Activated naive CD4-positive, alpha-beta T cell treated with anti-CD3 and anti-CD28 coated beads for 36 hours (primary cell): ENCODE measurements at places on chromosomes 7 and 10.

GRCh38 chr7:157907091-157907490 is 570.3 kb downstream of the DNAJB6 start:
- H3K4me1 ChIP-seq = peaks cover 4% of the 10 kb centered on the region
- H3K27ac ChIP-seq = no peak overlapping the region
- no peaks in the 10 kb centered on the region for H3K36me3 ChIP-seq
- no peak for DNase-seq
- H3K27me3 ChIP-seq = no peaks in the 10 kb centered on the region

- no peak for DNase-seq
- no peak overlapping the region for H3K27ac ChIP-seq
- H3K27me3 ChIP-seq = peaks cover 3% of the 10 kb centered on the region
Observed at GRCh38 chr10:16381083-16381482, 55.7 kb upstream of the PTER start.

DNA sequence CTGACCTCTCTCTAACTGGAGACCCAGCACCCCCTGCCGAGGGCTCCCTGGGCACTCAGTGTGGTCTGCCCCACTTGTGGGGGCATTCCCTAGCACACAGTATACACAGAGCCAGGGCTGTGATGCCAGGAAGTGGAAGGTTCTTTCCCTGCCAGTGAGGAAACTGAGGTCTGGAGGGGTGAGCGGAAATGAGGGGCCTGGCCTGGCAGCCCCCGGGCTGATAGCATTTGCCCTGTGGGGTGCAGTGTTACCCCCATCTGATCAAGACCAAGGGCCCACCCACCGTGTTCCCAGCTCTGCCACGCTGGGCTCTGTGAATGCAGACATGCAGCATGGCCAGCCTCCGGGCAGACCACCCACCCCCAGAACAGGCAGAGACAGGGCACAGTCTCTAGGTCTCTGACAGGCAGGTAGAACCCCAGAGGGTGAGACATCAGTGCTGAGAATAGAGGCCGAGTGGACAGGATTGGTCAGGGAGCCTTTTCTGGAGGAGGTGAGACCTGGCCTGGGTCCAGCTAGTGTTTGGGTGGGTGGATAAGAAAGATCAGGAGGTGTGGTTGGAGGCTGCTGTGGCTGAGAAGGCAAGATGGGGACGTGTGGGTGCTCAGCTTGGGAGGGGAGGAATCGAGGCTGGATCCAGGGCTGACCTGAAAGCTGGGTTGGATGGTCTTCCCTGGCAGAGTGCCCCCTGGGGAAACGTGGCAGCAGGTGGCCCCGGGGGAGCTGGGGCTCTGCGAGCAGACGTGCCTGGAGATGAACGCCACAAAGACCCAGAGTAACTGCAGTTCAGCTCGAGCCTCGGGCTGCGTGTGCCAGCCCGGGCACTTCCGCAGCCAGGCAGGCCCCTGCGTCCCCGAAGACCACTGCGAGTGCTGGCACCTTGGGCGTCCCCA is 10.8 kb upstream of the ZNF862 start:
- no peaks in the 10 kb centered on the region for H3K36me3 ChIP-seq
- no peak for DNase-seq
- H3K27ac ChIP-seq = no peak overlapping the region
- no peak overlapping the region for H3K4me3 ChIP-seq
- H3K4me1 ChIP-seq = no peaks in the 10 kb centered on the region

GRCh38 chr10:109701633-109702215 is 221.6 kb downstream of the XPNPEP1 start:
- no peak overlapping the region for H3K4me3 ChIP-seq
- H3K36me3 ChIP-seq = no peaks in the 10 kb centered on the region
- DNase-seq = no peak
- no peaks in the 10 kb centered on the region for H3K27me3 ChIP-seq
- H3K27ac ChIP-seq = no peak overlapping the region

- no peak for DNase-seq
- H3K4me1 ChIP-seq = peaks cover 12% of the 10 kb centered on the region
- H3K4me3 ChIP-seq = no peak overlapping the region
- H3K27me3 ChIP-seq = no peaks in the 10 kb centered on the region
- H3K27ac ChIP-seq = no peak overlapping the region
Observed at GRCh38 chr7:107527196-107527595, 36.5 kb downstream of the COG5 start.

- no peak for DNase-seq
- H3K36me3 ChIP-seq = no peaks in the 10 kb centered on the region
- no peak overlapping the region for H3K4me3 ChIP-seq
- H3K27ac ChIP-seq = no peak overlapping the region
Observed at GRCh38 chr10:48681740-48682139, 2.9 kb upstream of the WDFY4 start.

GRCh38 chr7:155191901-155192478 is 105.7 kb upstream of the INSIG1 start:
- peaks cover 14% of the 10 kb centered on the region for H3K27me3 ChIP-seq
- no peak overlapping the region for H3K4me3 ChIP-seq
- H3K4me1 ChIP-seq = peaks cover 11% of the 10 kb centered on the region
- peaks cover 5% of the 10 kb centered on the region for H3K36me3 ChIP-seq
- no peak for DNase-seq

- H3K27ac ChIP-seq = no peak overlapping the region
- H3K36me3 ChIP-seq = peaks cover 3% of the 10 kb centered on the region
- H3K27me3 ChIP-seq = no peaks in the 10 kb centered on the region
Observed at GRCh38 chr10:3364768-3365480, 192.3 kb upstream of the PITRM1 start.

- DNase-seq = no peak
- H3K27me3 ChIP-seq = peaks cover 2% of the 10 kb centered on the region
- peaks cover 3% of the 10 kb centered on the region for H3K4me1 ChIP-seq
Observed at GRCh38 chr7:94160719-94161435, 156.7 kb upstream of the BET1 start.

DNA sequence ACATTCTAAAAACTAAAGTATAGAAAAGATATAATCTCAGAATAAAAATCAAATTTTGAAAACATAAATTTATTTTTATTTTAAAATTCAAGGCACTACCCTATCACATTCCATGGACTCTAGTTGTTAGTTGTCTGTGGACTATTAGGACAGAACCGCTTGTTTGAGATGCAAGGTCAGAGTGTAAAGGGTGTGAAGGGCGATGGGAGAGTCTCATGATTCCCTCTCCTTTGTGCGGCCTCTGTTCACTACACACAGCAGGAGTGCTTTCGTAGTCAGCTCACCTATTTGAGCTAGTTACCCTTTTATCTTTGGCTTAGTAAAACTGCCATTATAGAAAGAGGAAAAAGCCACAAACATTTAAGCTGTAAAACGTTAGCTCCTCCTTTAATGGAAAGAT is 189.8 kb upstream of the TEX47 start:
- no peak overlapping the region for H3K27ac ChIP-seq
- H3K4me1 ChIP-seq = no peaks in the 10 kb centered on the region
- no peak overlapping the region for H3K4me3 ChIP-seq
- H3K27me3 ChIP-seq = peaks cover 4% of the 10 kb centered on the region

DNA sequence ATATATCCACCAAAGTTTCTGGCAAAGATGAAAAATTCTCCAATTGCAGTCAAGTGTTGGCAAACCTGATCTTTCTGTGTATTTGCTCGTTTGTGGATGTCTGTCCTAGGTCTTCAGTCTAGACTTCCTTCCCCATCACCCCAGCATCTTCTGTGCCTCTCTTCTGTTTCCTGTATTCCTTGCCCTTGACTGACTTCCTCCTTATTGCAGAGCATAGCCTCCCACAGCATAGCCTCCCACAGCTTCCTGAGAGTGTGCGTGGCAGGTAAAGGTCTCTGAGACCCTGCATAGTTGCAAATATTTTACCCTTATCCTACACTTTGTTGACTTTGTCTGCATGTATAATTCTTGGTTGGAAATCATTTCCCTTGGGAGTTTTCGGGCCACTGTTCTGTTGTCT is 18.4 kb downstream of the SLC18A2 start:
- no peak overlapping the region for H3K27ac ChIP-seq
- peaks cover 3% of the 10 kb centered on the region for H3K4me1 ChIP-seq
- H3K4me3 ChIP-seq = no peak overlapping the region
- H3K36me3 ChIP-seq = no peaks in the 10 kb centered on the region

GRCh38 chr10:120011359-120012130 is 119.0 kb downstream of the SEC23IP start:
- H3K36me3 ChIP-seq = no peaks in the 10 kb centered on the region
- no peak overlapping the region for H3K27ac ChIP-seq
- DNase-seq = no peak
- peaks cover 32% of the 10 kb centered on the region for H3K27me3 ChIP-seq

- DNase-seq = peak; percentile 60
- H3K36me3 ChIP-seq = no peaks in the 10 kb centered on the region
- peaks cover 10% of the 10 kb centered on the region for H3K4me1 ChIP-seq
Observed at GRCh38 chr7:151925446-151926335, 30.6 kb upstream of the GALNTL5 start.

DNA sequence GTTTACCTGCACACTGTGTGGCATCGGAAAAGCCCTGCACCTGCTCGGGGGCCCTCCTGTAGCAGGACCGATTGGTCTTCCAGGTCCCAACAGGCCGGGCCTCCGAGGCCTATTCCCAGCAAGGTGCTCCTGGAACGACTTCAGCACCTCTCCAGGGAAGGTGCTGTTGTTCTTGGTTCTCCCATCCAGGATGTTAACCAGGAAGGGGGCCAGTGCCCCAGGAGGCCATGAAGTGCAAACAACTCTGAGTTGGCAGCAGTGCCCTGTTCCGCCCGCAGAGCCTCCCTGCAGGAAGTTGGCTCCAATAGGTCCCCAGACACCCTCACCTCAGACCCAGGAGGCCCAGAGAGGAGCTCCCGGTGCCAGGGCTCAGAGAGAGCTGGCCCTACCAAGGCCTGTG is 64.0 kb upstream of the DUSP5 start:
- H3K27ac ChIP-seq = no peak overlapping the region
- H3K4me3 ChIP-seq = no peak overlapping the region
- peaks cover 9% of the 10 kb centered on the region for H3K4me1 ChIP-seq
- DNase-seq = peak; percentile 1

DNA sequence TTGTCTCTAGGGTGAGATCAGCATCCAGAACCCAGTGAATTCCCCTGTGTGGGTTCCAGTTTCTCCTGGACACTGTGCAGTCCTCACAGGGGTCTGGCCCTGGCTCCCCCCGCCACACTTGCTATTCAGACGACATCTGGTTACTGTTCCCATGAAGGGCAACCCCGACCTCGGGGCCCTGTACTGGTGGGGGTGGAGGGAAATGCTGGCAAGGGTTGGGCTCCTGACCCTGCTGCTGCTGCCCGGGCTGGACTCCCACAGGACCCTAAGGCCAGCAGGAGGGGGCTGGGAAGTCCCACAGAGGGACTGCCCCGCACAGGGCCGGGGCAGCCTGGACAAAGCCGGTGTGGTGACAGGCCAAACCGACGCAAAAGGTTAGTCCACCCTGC is 768 bp upstream of the CPA1 start:
- peaks cover 2% of the 10 kb centered on the region for H3K36me3 ChIP-seq
- no peaks in the 10 kb centered on the region for H3K27me3 ChIP-seq
- DNase-seq = no peak
- H3K4me3 ChIP-seq = no peak overlapping the region

GRCh38 chr10:20485554-20485953 is 411.6 kb downstream of the NEBL start:
- DNase-seq = no peak
- no peak overlapping the region for H3K4me3 ChIP-seq
- H3K36me3 ChIP-seq = no peaks in the 10 kb centered on the region
- H3K4me1 ChIP-seq = no peaks in the 10 kb centered on the region
- H3K27ac ChIP-seq = no peak overlapping the region
- no peaks in the 10 kb centered on the region for H3K27me3 ChIP-seq

- H3K4me3 ChIP-seq = no peak overlapping the region
- DNase-seq = no peak
- no peak overlapping the region for H3K27ac ChIP-seq
- no peaks in the 10 kb centered on the region for H3K4me1 ChIP-seq
- H3K27me3 ChIP-seq = peaks cover 7% of the 10 kb centered on the region
Observed at GRCh38 chr7:95427914-95428516, 6.8 kb downstream of the PON2 start.

DNA sequence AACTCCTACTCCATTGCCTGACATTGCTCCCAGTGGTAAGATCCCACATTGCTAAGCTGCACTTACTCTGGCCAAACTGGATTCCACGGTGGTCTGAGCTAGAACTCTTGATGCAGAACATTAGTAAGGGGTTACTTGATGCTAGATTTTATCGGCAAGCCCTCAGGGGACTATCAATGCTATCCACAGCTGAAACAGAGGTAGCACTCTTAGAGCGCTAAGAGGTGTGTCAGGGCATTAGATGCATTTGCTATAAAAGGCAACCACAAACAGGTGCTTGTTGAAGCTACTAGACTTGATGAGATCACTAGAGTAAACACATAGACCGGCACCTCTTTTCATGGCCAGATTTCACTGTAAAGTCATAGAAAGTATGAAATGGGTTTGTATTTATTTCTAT is 116.3 kb downstream of the MDFIC start:
- no peaks in the 10 kb centered on the region for H3K27me3 ChIP-seq
- no peak overlapping the region for H3K4me3 ChIP-seq
- peaks cover 7% of the 10 kb centered on the region for H3K4me1 ChIP-seq
- no peak overlapping the region for H3K27ac ChIP-seq
- H3K36me3 ChIP-seq = no peaks in the 10 kb centered on the region
- DNase-seq = no peak

- no peak for DNase-seq
- H3K27ac ChIP-seq = no peak overlapping the region
- H3K4me3 ChIP-seq = no peak overlapping the region
- H3K27me3 ChIP-seq = peaks cover 6% of the 10 kb centered on the region
Observed at GRCh38 chr10:666237-667012, 23.0 kb downstream of the DIP2C start.

- peaks cover 28% of the 10 kb centered on the region for H3K36me3 ChIP-seq
- H3K27ac ChIP-seq = no peak overlapping the region
- DNase-seq = no peak
Observed at GRCh38 chr7:139627831-139628230, 104.3 kb downstream of the CLEC2L start.

DNA sequence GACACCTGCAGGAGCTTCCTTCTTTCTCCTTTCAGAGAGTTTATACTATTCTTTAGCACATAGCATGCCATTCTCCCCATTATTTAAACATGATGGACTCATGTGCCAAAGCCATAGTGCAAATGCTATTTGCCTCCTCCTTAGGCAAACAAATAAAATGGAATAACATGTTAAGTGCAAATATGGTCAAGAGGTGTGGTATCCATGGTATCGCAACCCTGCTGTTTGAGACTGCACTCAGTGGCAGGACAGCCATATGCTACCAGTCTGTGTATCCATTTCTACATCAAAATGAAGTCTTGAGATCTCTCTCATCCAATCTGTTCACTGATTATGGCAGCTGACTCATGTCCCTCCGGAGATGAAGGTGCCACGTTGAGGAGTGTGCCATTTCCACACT is 22.8 kb downstream of the HEPACAM2 start:
- no peak overlapping the region for H3K4me3 ChIP-seq
- H3K27ac ChIP-seq = no peak overlapping the region
- H3K27me3 ChIP-seq = no peaks in the 10 kb centered on the region
- no peaks in the 10 kb centered on the region for H3K4me1 ChIP-seq
- no peak for DNase-seq

- H3K4me1 ChIP-seq = no peaks in the 10 kb centered on the region
- no peak overlapping the region for H3K27ac ChIP-seq
- DNase-seq = no peak
- H3K27me3 ChIP-seq = peaks cover 2% of the 10 kb centered on the region
- no peak overlapping the region for H3K4me3 ChIP-seq
Observed at GRCh38 chr10:90344226-90344625, 513.6 kb downstream of the HTR7 start.

GRCh38 chr10:88004451-88004850 is 141.0 kb downstream of the PTEN start:
- H3K36me3 ChIP-seq = no peaks in the 10 kb centered on the region
- H3K27ac ChIP-seq = no peak overlapping the region
- no peaks in the 10 kb centered on the region for H3K27me3 ChIP-seq
- DNase-seq = no peak
- H3K4me1 ChIP-seq = no peaks in the 10 kb centered on the region
- H3K4me3 ChIP-seq = no peak overlapping the region

GRCh38 chr7:56127241-56127975 is 11.2 kb upstream of the NUPR2 start:
- H3K27me3 ChIP-seq = no peaks in the 10 kb centered on the region
- no peak overlapping the region for H3K4me3 ChIP-seq
- no peak overlapping the region for H3K27ac ChIP-seq
- no peak for DNase-seq
